ENCODE measurements at places on chromosomes 1 and 21.

- no peak for DNase-seq
These were observed 25.8 kb upstream of the AADACL3 start for GRCh38 chr1:12690156-12690555.

GRCh38 chr1:165831146-165831545, 3.7 kb downstream of the UCK2 start:
- DNase-seq: no peak

DNA sequence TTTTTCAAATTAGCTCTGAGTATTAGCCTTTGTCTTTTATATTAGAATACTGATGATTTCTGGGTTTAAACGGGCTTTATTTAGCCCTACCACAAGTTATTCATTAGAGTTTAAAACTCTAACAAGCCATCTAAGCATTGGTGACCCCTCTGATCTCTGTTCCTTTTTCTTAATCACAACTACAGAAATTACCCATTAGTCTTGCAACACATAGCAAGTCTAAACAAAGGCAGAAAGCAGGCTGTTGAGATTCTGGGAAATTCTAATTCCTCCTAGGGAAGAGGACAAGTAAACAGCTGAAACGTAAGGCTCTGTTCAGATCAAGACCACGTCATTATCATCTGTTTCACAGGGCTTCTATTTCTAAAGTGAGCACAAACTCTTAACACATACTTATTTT, 491.2 kb upstream of the ZRANB2 start:
- peak; percentile 37 for DNase-seq

GRCh38 chr1:65431111-65431705, 10.7 kb downstream of the LEPR start:
- DNase-seq: no peak

DNA sequence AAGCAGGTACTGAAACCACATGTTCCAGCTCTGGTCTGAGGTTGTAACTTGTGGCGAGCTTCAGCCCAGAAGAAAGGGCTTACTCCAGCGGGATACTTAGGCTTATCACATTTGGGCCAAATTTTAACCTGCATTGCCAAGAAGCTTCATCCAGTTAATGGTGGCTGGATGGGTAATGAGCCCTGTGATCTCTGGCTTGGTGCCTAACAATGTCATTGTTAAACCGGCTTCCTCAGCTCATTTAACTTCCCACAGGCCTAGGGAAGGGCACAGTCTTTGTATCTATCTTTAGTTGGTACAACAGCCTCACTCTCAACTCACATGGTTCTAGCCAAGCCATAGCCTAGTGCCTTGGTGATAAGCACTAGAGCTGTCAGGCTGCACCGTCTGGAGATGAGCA, 43.6 kb upstream of the CCDC190 start:
- DNase-seq: no peak

GRCh38 chr1:200046115-200046514, 18.6 kb downstream of the NR5A2 start:
- no peak for DNase-seq

DNA sequence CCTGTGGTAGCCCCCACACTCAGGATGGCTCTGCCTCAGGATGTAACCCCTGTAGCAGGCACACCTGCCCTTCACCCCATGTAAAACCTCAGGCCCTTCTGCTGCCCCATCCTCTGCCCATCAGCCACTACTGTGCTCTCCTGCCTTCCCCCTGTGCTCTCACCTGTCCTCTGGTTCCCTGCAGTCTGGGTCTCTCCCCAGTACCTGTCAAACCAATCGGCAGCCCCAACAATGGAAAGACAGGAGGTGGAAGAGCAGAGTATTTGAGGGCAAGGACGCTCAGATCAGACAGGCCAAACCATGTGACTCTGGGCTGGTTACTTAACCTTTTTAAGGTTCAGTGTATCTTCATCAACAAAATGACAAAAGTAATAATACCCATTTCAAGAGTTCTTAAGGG, 30.9 kb downstream of the SMIM12 start:
- DNase-seq: no peak

GRCh38 chr1:243179720-243180119, 75.4 kb downstream of the CEP170 start:
- peak; percentile 4 for DNase-seq

DNA sequence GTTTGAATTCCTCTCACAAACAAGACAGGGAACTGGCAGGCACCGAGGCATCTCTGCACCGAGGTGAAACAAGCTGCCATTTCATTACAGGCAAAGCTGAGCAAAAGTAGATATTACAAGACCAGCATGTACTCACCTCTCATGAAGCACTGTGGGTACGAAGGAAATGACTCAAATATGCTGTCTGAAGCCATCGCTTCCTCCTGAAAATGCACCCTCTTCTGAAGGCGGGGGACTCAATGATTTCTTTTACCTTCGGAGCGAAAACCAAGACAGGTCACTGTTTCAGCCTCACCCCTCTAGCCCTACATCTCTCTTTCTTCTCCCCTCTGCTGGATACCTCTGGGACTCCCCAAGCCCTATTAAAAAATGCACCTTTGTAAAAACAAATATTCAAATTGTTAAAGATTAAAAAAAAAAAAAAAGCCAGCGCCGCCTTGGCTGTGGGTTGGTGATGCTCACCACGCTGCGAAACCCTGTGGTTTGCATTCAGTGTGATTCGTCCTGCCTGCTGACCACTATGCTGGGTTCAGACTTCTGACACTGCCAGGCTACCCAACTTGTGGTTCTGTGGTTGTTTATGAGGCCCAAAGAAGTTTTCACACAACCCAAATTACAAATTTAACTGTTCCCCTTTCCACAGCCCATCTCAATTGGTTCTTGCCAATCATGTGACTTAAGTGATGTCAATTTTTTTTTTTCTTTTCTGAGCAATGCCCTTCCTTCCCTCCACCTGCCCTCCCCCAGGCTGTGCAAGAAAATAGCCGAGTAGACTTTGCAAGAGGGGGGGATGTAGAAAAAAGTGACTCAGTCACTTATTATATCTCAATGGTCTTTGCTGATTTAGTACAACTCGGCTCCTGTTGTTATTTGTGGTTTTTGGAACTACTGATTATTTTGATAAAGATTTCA, at the start of gene RUNX1:
Gene RUNX1, minus strand, starts transcription at position 597 of the 912 bp plus-strand sequence.
- peak; percentile 79 for DNase-seq

DNA sequence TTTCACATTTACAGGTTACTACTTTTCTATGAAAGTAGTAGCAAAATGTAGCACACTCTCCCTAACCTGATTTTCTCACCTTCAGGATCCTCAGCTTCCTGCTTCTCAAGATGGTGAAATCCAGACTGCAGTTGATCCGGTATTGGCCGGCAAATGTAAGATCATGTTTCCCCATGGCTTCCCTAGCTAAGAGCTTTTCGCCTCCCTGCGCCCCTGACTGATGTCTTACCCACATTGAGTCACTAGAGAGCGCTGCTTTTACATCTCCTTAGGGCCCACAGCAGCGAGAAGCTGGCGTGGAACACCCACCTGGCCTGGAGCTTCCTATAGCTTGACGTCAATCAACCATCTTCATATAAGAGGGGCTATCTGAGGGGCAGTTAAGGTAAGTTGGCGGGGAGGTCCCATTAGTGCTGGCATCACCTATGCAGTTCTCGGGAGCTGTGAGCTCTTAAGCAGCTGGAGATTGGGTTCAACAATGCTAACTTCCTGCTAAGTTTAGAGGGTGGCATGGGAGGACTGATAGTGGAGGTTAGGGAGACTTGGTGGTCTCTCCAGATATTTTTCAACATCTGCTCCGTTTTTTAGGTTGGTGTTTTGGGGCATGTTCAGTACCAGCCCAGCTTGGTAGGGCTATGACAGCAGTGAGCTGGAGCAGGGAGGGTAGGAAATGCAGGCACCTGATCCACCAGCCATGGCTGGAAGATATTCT, 5.5 kb downstream of the PTPN7 start:
- peak; percentile 71 for DNase-seq

DNA sequence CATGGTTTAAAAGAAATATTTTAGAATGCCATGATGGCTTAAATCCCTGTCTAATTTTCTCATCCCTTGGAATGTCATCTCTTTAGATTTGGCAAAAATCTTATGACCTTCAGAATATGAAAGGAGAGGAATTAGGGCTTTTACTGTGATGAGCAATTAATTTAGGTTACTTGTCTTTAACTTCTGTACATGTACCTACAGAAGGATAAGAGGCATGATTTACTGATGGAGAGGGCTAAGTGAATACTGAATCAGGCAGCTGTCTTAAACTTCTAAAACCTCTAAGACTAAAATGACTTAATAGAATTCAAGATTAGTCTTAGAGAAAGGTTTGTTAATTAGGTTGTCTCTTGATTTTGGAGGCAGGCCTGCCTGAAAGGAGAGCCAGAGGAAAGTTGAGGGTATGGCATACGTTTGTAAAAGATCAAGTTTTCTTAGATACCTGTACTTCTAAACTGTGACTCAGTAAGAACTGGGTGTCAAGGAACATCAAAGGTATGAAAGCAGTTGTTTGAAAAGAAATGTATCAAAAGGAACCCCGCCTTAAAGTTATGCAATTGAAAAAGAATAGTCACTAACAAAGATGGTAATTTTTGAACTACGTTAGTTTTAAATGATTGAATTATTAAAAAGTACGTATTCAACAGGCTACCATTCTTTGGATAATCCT, 12.5 kb downstream of the MACO1 start:
- DNase-seq: peak; percentile 62

GRCh38 chr1:244992833-244993232, 128.5 kb upstream of the HNRNPU start:
- DNase-seq: peak; percentile 17

DNA sequence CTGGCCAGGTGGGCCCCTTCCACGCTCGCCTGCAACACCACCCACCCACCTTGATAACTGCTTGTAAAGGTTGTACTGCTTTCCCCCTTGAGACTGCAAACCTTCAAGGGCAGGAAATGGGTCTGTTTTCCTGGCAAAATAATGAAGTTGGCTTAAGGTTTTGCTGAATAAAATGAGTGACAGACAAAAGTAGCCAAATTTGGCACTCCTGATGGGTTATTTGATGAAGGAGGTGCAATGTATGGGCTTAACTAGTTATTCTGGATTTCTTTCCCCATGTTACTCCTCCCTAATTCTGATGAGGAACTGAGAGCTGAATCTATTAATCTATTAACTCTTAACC, 14.6 kb upstream of the HLCS start:
- no peak for DNase-seq

- DNase-seq: peak; percentile 89
These were observed 119.1 kb downstream of the USP25 start for GRCh38 chr21:15848634-15849560.

GRCh38 chr1:49059087-49059486, 282.4 kb upstream of the BEND5 start:
- no peak for DNase-seq

DNA sequence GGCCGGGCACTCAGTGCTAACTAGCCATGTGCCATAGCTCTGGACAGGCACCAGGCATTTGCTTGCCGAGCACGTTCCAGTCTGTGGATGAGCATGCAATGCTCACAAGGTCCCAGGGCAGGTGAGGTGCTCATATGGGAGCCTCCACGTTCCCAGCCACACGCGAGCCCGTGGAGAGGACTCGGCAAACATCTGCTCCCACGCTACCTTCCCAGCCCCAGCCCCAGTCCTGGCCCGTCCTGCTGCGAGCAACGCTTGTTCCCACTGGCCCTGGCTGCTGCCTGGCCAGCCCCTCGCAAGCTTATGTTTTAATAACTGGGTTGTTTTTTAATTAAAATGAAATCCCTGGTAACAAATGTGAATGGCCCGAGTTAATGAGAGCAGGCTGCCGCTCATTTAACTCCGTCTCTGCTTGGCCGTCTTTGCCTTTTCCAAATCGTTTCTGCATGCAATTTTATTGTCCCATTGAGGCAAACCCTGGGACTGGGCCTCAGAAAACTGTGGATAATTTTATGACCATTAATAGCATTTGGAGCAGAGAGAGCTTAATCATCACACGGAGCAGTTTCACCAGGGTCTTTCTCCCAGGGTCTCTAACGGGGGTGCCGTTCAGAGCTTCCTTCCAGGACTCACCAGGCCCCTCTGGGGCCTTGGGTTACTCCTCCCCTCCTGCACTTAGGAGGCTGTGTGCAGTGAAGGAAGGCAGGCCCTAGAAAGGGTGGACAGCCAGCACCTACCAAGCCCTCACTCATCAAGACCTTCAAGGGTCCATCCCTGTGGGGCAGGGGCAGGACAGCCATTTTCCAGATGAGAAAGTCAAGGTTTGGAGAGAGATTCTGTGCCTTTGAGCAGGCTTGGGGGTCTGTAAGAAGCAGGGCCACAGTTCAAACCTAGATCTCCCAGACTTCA, 136.8 kb downstream of the GLIS1 start:
- no peak for DNase-seq

GRCh38 chr1:118321840-118322239, 136.8 kb upstream of the SPAG17 start:
- no peak for DNase-seq

- peak; percentile 65 for DNase-seq
These were observed 119.7 kb downstream of the ZNF326 start for GRCh38 chr1:90114521-90115141.

DNA sequence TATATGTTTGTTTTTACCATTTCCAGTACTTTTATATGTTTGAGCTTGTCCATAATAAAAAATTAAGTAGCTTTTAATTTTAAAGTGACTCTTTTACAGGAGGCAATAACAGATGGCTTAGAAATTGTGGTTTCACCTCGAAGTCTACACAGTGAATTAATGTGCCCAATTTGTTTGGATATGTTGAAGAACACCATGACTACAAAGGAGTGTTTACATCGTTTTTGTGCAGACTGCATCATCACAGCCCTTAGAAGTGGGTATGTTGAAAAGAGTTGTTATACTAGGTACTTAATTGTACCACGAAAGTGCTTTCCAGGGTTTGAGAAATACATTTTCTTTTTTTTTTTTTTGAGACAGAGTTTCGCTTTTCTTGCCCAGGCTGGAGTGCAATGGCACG, 46.1 kb downstream of the RNF2 start:
- peak; percentile 8 for DNase-seq

- no peak for DNase-seq
These were observed 181.6 kb upstream of the ADGRL2 start for GRCh38 chr1:81619156-81619555.
